Gastroesophageal sphincter (tissue), 4 donors: ENCODE measurements at places on chromosomes 12 and 14. TPM values are rescaled to one million over a fixed set of nuclear protein-coding genes. Genes with fewer than 3 reads are reported as not detected.

GRCh38 chr12:116159175-116159574, 118.3 kb downstream of the MED13L start:
- no peak for ATAC-seq

DNA sequence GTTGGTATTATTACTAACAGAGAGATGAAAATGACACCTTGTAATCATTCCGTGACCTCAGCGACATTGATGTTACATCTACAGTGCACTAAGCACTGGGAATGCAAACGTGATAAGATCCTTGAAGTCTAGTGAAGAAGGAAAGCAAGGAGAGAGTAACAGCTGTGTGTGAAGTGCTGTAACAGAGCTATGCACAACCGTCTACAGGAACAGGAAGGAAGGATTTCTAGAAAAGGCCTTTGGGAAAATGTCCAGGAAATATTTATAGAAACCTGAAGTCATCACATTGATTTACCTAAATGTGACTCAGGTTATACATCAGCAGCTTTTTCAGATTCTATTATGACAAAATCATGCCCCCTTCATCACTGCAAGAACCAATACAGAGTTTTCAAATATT, 304.2 kb upstream of the AMIGO2 start:
- ATAC-seq, result no peak

GRCh38 chr12:74602881-74603672, 65.4 kb downstream of the ATXN7L3B start:
- no peak for ATAC-seq

GRCh38 chr12:57620245-57620935, 9.2 kb downstream of the ARHGEF25 start:
- no peak for ATAC-seq

- no peak for ATAC-seq
Measured at GRCh38 chr12:100447381-100447780, 26.3 kb upstream of the NR1H4 start.

DNA sequence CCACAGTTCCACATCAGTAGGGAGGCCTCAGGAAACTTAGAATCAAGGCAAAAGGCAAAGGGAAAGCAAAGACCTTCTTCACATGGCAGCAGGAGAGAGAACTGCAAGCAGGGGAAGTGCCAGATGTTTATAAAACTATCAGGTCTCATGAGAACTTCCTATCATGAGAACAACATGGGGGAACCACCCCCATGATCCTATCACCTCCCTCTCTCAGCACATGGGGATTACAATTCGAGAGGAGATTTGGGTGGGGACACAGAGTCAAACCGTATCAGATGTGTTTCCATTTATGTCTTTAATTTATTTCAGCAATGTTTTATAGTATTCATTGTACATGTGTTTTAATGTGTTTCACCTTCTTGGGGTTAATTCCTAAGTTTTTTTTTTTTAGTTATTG, 25.8 kb downstream of the METAP2 start:
- no peak for ATAC-seq

GRCh38 chr14:91636604-91637003, 95.3 kb downstream of the CATSPERB start:
- no peak for ATAC-seq

- no peak for ATAC-seq
Measured at GRCh38 chr12:62757048-62757447, 177.9 kb downstream of the PPM1H start.

- ATAC-seq, result no peak
Measured at GRCh38 chr12:14993537-14994266, 20.9 kb downstream of the PDE6H start.

GRCh38 chr14:93337143-93337753, 4.4 kb upstream of the BTBD7 start:
- ATAC-seq, result no peak

- no peak for ATAC-seq
Measured at GRCh38 chr12:1922985-1923384, 4.5 kb upstream of the CACNA2D4 start.

- ATAC-seq, result no peak
Measured at GRCh38 chr12:116187151-116187511, 90.4 kb downstream of the MED13L start.

- no peak for ATAC-seq
Measured at GRCh38 chr12:53050426-53051057, 677 bp downstream of the TNS2 start.

DNA sequence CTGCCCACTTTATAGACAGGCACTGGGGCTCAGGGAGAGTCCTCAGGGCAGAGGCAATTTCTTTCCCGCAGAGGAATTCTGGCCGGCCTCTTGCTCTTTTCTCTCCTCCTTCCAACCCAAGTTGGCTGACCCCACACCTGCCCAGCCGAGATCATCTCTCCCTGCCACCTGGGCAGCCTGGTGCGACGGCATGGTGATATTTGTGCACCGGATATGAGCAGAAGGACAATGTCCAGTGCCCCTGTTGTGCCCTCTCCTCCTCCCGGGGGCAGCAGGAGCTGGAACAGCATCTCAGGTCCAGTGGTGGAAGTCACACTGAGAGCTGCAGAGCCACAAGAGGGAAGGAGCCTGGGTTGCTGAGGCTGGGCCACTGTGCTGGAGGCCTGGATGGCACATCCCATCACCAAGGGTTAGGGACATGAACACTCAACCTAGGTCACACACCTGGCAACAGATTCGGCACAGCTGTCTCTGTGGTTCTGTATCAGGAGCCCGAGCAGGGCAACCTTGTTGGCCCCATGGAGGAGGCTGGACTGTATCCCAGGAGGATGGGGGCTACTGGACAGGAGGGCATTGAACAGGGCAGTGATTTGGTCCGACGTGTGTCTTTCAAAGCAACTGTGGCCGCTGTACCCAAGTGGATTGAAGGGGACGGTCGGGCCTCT, 57.7 kb upstream of the DIO3 start:
- ATAC-seq, result no peak

- ATAC-seq, result no peak
Measured at GRCh38 chr14:56150645-56151345, 32.6 kb downstream of the PELI2 start.

- ATAC-seq, result no peak
Measured at GRCh38 chr14:38143659-38144505, 63.8 kb upstream of the SSTR1 start.

The HOXC6 gene
- not detected for total RNA-seq

The RAB21 gene
- total RNA-seq, result 34.9 TPM

The TMEM233 gene
- 0.31 TPM for total RNA-seq

The METTL17 gene
- 71.1 TPM for total RNA-seq

The TSPAN9 gene
- total RNA-seq, result 22.7 TPM

The FGF6 gene
- total RNA-seq, result not detected

The SERPINA12 gene
- total RNA-seq, result not detected

The NPFF gene
- not detected for total RNA-seq

The KLRD1 gene
- total RNA-seq, result 0.62 TPM

The SLC6A15 gene
- 2.3 TPM for total RNA-seq

The KSR2 gene
- 0.08 TPM for total RNA-seq

The LGR5 gene
- 0.47 TPM for total RNA-seq
